ENCODE measurements at places on chromosomes 7 and 10.
A peak's percentile ranks its signal among the peaks of the same experiment; 100 is the strongest.

GRCh38 chr10:43817368-43817767 is 168.7 kb upstream of the ZNF32 start:
- peak; percentile 46 for DNase-seq

GRCh38 chr10:74117738-74118137 is 32.9 kb downstream of the AP3M1 start:
- no peak for DNase-seq

- DNase-seq = no peak
These were observed 92.7 kb upstream of the GDF10 start for GRCh38 chr10:47207281-47207615.

GRCh38 chr10:63681993-63682697 is 160.9 kb downstream of the REEP3 start:
- peak; percentile 99 for DNase-seq

GRCh38 chr7:95264363-95264891 is 59.9 kb downstream of the PON1 start:
- peak; percentile 23 for DNase-seq

- no peak for DNase-seq
These were observed 405.4 kb downstream of the MDFIC start for GRCh38 chr7:115327326-115327725.

DNA sequence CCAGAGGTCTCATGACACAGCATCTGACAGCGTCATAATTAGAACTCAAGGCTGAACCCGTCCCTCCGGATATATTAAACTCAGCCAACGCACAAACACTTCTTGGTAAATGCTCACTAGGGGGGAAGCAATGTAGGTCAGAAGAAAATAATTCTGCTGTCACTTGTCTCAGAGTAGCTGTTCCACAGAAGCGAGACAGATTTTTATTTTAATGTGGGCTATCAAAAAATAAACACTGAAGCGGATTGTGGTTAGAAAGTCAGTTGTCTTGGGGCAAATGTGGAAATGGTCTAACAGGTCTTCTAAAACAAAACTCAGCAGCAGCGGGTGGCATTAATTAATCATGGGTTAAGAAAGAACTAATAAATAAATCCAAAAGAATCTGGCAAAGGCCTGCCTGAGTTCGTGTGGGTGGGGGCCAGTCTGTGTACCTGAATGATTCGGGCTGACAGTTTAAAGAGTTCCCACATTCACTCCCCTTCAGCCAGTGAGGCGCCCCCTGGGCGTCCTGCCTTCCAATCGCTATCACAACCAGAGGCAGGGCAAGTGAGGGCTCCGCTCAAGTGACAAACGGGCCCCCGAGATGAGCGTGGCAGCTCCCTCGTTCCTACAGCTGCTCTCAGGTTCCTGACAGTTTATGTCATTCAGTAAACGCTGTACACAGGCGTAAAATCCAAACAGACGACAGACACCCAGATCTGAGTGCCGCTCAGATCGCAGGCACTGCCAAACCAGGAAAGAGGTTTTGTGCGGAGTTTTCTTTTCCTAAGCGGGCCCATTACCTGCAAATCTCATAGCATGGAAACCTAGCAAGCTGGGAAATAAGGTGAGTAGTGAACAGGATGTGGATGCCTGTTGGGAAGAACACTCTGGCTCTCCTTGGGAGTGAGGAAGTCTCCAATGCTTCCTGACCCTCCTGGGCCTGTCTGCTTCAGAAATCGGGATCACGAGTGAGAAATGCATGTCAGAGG is 52.9 kb downstream of the NRAP start:
- no peak for DNase-seq

DNA sequence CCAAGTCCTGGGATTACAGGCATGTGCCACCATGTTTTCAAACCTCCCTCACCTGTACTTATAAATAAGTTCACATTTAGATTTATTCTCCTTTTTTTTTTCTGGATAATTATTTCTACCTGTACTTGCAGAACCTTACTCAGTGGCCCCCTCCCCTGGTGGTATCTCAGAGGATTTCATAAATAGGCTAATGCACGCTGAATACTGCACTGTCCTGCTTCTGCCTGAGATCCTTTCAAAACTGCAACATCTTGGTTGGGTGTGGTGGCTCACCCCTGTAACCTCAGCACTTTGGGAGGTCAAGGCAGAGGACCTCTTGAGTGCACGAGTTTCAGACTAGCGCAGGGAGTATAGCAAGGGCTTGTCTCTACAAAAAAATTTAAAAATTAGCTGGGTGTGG is 4.6 kb upstream of the BLVRA start:
- no peak for DNase-seq

DNA sequence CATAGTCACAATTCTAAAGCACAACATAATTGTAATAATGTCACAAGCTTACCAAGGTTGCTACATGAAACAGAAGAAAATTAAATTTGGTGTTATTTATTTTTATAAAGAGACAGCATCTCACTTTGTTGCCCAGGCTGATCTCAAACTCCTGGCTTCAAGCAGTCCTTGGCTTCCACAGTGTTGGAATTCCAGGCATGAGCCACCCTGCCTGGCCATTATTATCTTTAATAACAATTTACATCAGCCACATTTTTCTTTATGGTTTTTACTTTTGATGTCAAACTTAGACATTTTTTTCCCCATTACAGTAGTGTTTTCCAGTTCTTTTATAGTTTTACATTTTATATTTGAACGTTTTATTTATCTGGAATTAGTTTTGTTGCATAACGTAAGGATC is 46.7 kb downstream of the BMPR1A start:
- no peak for DNase-seq

GRCh38 chr10:34116220-34116641 is 698.9 kb downstream of the PARD3 start:
- no peak for DNase-seq

DNA sequence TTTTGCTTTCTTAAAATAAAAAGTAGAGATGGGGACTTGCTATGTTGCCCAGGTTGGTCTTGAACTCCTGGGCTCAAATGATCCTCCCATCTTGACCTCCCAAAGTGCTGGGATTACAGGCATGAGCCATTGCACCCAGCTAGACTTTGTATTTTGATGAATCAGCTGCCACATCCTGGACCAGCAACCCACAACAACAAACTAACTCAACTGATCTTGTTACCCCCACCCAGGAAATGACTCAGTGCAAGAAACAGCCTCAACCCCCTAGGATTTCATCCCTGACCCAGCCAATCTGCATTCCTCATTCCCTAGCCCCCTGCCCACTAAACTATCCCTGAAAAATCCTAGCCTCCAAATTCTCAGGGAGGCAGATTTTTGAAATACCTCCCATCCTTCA is 123.8 kb downstream of the IPMK start:
- no peak for DNase-seq

GRCh38 chr7:21029006-21029405 is 242.3 kb upstream of the SP8 start:
- no peak for DNase-seq

DNA sequence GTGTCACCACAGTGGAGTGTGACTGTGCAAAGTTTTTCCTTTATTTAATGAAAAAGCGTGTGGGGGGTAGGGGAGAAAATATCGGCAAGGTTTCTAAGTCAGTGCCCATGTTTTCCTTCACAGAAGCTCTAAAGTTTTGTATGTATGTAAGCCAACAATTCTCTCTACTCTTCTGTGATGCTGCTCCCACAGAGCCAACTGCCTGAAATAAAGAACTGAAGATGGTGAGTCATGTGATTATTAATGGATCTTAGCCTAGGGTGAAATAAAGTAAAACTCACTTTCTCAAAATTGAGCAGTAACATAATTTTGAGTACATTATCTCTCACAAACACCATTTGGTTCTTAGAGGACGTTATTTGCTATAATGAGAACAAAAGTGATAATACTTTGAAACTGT is 143.7 kb downstream of the ELMO1 start:
- no peak for DNase-seq

GRCh38 chr7:33420311-33420940 is 291.1 kb downstream of the BBS9 start:
- no peak for DNase-seq

GRCh38 chr10:32298075-32298812 is 48.7 kb downstream of the EPC1 start:
- DNase-seq = peak; percentile 38

- no peak for DNase-seq
These were observed 56.4 kb downstream of the AP3M1 start for GRCh38 chr10:74094231-74094630.

- no peak for DNase-seq
These were observed 3.2 kb upstream of the ATP6V1F start for GRCh38 chr7:128859232-128860157.

DNA sequence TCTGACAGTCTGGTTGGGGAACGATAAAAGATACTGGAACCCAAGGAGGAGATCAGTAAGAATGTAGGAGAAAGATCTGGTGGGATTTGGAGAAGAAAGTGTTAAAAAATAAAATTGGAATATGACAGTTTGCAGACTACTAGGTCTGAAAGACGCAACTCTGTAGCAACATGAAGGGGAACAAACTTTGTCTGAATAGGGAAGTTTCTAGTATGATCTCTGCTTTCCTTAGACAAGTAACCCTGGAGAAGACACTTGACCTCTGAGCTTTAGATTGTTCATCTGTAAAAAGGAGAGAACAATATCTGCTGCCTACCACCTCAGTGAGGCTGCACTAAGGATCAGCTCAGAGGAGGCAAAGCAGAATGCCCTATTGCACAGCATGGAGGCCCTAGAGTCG is 3.0 kb upstream of the PRSS1 start:
- DNase-seq = no peak

DNA sequence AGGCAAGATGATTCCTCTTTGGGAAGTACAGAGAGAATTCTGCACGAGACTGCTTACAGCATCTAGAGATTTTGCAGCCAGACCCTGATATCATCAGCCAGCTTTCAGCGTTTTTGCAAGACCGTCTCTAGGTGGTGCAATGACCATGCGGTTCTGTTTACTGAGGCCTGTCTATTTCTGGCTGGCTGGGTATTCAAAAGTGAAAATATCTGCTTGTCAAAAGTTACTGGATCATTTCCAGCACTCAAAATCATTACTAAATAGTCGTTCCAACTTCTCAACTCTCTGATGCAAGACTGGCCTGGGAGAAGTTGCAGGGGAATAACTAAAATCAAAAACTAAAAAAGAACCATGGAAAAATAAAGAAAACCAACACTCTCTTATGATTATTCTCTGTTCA is 240.1 kb downstream of the ELMO1 start:
- peak; percentile 72 for DNase-seq

DNA sequence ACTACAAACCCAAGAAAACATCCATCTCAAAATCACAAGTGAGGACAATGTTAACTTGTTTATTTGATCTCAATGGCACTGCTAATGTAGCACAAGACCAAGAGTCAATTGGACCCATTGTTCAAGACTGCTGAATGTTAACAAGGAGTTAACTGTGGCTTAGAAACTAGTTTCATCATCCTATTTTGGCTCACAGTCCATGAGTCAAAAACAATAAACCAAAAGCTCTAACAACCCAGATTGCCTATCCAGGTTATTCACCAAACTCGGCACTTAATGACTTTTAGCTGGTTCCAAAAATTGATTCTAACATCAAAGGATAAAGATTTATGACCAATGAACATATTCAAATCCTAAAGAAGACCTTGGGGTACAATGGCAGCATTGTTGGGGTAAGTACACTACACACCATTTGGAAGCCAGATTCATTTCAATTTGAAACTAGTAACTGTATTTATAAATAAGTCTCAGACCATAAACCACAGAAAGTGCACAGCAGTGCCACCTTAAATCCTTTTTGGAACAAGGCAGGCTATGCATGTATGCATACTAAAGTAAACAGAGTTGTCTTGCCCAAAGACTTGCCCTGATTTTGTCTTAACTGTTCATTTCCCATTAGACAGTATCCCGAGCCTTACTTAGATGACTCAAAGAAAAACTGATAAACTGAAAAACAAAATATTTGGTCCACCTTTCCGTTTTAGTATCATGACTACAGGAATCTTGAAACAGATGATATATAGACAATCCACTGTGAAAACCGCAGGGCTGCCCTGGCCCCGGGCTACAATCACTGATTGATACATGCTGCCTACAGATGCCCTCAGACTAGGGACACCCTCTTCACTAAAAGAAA is 84.5 kb downstream of the SRPK2 start:
- DNase-seq = no peak

- no peak for DNase-seq
These were observed 83.9 kb upstream of the SDK1 start for GRCh38 chr7:3217166-3217565.

- no peak for DNase-seq
These were observed 77.6 kb upstream of the EN2 start for GRCh38 chr7:155380221-155380861.

DNA sequence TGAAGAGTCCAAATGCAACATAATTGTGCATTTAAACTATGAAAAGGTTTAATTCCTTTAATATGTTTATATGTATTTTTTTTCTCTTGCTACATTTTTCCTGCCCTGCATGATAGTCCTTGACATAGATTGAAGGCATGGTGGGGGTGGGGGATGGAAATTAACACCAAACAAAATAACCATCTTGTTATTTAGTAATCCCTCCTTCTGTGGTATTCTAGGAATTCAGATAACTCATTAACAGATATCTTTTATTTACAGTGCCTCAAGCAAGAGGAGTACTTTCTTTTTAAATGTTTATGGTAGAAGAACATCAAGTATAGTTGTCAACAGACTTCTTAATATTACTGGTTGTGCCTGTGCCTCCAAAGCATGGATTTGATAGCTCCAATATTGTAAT is 337.6 kb upstream of the SEMA3A start:
- DNase-seq = no peak

DNA sequence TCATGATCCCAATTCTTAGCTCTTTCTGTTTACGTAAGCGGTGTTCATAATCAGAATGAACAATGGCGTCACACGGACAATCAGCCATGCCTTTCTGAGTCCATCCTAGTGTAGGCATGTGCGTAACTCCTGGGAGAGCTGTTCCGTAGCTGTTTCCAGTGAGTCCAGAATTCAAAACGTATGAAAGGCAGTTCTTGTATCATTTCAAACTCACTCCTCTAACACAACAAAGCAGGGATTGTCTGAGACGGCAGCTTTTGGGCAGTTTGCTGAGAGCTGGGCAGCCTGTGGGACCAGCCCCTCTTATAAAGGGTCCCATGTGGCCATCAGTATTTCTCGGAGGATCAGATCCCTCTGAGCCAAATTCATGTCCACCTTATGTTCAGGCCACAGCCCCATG is 43.4 kb downstream of the PSPH start:
- DNase-seq = no peak

- peak; percentile 49 for DNase-seq
These were observed 51.3 kb downstream of the TSPAN12 start for GRCh38 chr7:120806669-120807068.

DNA sequence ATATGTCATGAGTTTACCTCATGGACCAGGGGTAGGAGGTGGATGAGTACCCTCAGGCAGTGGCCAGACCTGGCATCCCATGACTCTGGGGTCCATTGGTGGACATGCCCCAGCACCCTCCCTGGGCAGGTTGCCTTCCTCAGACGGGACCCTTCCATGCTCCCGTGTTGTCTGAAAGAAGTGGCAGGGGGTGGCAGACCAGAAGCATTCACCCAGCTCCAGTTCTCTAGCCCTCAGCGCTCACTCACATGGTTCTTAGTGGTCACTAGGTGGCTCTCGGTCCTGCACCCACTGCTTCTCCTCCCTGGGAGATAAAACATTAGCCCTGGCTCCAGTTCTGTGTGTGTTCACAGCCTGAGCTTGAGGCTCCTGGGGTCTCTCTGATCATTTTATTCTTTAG is 6.0 kb downstream of the RBP3 start:
- no peak for DNase-seq

GRCh38 chr10:69500864-69501468 is 49.7 kb downstream of the TSPAN15 start:
- no peak for DNase-seq
